ENCODE measurements at places on chromosomes 16 and 17.
A peak's percentile ranks its signal among the peaks of the same experiment; 100 is the strongest.

- peak; percentile 89 for DNase-seq
These were observed 12.4 kb downstream of the STX1B start for GRCh38 chr16:30997725-30998711.

DNA sequence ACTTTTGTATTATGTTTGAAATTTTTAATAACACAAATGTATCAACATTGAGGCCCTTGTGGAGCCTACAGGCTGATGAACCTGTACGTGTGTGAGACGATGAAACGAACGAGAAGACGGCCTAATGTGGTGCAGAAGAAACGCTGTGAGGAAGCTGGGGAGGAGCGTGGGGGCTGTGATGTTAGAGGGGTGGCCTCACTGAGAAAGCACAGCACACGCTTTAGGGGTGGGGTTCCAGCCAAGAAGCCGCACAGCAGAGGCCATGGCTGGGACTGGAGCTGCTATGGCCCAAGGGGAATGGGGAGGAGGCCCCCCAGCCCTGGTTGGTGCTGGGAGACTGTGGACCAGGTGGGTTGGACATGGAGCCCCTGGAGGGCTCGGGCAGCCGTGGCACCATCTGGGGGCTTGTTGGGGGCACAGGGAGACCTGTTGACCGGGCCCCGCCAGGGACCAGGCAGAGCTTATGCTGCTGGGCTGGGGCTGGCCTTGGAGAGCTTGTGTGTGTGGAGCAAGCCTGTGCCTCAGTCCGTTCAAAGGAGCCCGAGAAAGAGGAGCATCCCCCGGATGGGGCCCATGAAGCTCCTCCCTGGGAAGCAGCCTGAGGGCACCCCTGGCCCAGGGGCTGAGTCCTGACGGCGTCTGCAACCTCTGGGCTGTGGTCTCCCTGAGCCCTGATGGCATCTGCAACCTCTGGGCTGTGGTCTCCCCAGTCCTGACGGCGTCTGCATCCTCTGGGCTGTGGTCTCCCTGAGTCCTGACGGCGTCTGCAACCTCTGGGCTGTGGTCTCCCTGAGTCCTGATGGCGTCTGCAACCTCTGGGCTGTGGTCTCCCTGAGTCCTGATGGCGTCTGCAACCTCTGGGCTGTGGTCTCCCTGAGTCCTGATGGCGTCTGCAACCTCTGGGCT, 44.7 kb downstream of the METRNL start:
- no peak for DNase-seq

- DNase-seq = no peak
These were observed 9.8 kb downstream of the DNAJA3 start for GRCh38 chr16:4435337-4436067.

DNA sequence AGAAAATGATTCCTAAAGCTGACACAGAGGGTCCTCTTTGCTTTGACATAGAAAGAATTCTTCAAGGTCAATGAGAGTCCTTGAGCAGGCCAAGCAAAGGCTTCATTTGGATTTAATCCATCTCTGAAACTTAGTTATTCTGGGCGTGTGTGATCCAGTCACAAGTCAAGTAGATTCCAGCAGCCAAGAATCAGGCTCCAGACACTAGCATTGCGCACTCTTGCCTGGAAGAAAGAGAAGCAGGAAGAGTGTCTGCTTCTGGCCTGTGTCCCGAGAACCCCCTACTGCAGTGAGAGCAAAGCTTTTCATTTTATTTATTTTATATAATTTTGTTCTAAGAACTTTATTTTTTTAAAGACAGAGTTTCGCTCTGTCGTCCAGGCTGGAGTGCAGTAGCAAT, 88.2 kb upstream of the CACNG5 start:
- no peak for DNase-seq

DNA sequence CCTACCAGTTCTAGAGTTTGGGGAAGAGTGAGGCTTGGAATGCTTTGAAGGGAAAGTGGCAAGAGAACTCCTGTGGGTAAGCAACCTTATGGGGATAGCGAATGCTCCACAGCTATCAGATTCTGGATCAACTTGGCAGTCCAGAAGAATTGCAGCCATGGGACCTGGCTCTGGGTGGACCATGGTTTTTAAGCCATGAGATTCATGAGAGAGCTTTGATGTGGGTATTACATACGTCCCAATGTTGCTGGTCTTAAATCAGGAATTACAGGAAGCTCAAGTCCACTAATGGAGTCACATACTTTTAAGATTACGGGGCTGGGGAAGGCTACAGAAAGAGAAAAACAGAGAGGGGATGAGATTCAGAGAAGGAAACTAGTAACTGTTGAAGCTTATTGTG, 142.5 kb upstream of the ELAC2 start:
- no peak for DNase-seq

DNA sequence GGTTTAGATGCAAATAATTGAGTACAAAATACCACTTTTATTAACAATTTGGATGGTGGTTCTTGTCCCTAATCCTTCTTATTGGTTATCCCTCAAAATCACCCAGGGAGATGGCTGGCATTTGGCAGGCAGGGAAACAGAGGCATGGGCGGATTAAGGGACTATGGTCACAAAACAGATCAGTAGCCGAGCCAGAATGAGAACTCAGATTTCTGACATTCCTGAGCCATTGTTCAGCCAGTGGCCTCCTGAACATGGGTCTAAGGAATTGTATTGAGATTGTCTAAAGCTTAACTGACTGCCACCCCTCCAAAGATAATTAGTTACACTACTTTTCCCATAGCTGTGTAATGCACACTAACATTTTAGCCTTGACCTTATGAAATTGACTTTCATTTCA, 88.4 kb downstream of the CHD9NB start:
- DNase-seq = no peak

DNA sequence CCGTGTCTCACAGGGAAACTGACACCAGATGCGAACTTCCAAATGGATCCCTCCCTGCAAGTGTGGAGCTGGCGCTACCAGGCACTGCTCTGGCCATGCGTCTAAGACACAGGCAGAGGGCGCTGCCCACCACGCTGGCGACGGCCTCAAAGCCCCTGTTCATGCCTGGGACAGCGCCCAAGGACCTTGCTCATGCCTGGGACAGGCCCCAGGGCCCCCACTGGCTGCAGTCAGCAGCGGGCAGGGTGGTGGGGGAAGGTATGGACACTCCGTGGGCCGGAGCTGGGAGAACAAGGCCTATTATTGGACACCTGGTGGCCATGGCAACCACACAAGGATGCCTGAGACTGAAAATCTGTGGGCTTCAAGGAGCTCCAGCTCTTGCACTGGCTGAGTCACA, 8.8 kb downstream of the ZG16B start:
- peak; percentile 32 for DNase-seq

DNA sequence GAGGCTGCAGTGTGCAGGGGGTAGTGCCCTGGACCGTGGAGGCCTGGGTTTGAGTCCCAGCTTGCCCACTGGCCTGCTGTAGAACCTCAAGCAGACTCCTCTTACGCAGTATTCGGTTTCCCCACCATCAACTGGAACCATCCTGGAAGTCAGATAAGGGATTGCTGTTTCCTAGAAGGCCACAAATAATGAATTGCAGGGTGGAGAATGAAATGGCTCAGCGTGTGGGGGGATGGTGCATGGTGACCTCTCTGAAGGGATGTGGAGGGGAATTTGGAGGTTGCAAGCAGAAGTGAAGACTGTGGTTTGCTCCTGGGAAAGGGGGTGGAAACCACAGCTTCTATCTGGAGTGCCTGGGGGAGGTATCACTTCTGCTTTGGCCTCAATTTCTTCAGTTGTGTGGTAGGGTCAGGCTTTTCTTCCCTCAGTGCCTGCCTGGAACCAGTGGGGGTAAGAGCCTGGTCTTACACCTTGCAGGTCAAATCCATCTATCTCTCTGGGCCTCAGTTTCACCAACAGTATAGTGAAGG, 1.7 kb downstream of the ADGRG5 start:
- no peak for DNase-seq

GRCh38 chr17:37384560-37385149, 8.9 kb downstream of the C17orf78 start:
- no peak for DNase-seq

DNA sequence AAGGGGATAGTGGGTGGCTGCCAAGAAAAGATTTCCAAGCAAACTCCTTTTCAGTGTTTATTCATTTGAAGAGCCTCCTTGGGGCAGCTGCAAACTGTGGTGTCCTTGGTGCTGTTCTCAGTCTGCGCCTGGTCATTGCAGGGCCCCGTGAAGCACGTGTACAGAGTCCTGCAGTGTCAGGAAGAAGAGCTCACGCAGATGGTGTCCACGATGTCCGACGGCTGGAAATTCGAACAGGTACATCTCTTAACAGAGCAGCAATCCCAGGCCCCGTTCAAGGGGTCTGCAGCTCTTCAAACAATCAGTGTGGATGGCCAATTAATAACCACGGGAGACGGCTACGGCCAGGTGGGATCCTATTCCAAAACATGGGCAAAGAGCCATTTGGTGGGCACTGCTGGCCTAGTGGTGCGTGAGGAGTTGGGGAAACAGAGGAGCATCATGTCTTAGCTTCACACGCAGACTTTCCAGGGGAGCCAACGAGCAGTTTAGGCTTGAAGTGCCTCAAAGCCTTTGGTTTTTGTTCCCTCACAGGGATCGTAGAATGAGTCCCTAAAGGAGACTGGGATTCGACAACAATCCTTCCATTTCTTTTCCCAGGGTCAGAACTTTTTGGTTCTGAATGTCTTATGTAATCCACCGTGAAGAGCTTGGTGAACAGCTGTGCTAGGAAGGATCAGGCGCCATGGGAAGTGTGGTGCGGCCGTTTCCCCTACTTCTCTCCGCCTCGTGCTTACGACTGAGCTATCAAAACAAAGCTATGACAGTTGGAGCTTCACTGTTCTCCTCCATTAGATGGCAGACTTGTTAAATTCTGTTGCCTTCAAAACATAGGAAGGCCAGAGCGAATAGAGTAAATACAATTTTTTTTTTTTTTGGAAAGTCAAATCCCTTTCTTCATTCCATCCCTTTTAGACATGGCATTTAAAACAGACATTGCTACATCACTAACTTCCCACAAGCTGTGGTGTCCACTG, 12.6 kb downstream of the KCTD2 start:
- DNase-seq = peak; percentile 22

GRCh38 chr17:37043201-37043600, 94.4 kb downstream of the AATF start:
- DNase-seq = no peak

DNA sequence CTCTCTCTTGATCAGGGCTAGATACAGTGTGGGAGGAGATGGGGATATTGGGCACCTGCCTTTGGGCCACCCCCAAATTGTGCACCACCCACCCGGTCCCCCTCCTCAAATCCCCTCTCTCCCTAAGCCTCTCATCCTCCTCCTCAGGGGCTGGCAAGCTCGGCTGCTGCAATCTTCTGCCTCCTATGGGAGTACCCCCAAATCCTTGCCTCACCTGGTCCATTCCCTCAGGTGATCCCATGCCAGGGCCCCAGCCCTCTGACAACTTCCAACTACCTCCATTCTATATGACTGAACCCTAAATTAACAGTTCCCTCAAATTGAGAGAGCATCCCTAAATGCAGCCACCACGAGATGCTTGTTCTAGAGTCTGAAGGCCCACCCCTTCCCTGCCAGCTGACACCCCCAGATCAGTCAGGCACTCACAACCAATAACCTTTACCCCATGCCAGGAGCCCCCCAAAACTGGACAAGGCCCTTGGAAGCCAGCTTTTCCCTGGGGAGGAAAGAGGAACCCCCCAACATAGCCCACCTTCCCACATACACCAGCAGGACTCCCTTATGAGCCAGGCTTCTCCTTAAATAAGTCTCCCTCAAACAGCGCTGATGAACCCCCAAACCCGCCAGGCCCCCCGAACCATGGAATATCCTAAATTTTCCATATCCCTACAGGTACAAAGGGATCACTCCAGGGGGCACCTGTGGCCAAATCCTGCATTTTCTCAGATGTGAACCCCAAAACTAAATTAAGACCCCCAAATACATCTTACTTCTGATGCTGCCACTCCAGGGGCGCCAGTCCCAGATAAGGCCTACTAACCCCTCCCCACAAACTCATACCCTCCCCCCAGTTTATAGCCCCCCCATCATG, 3.2 kb downstream of the DLG4 start:
- no peak for DNase-seq

DNA sequence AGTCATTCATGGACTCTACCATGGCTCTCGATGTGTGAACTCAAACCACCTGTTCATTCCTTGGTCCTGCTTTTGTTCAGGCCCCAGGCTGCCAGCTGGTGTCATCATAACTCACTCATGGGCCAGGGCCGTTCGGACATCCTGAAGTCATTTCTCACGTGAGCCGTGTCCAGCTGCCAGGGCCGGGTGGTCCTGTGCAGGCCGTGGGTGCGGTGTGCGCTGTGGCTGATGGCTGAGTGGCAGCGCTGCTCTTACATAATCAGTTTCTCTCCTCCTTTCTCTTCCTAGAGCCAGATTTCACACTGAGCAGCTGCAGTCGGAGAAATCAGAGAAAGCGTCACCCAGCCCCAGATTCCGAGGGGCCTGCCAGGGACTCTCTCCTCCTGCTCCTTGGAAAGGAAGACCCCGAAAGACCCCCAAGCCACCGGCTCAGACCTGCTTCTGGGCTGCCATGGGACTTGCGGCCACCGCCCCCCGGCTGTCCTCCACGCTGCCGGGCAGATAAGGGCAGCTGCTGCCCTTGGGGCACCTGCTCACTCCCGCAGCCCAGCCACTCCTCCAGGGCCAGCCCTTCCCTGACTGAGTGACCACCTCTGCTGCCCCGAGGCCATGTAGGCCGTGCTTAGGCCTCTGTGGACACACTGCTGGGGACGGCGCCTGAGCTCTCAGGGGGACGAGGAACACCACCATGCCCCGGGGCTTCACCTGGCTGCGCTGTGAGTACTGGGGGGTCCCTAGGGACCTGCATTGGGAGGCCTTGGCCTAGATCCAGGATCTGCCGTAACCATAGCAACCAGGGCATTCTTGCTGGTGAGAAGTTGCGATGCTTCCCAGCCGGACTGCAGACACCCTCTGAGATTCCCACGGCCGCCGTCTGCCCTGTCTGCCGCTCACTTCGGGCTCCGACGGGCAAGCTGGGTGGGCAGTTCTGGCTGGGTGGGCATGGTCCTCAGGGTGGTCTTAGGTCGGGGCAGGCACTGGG, at the start of gene IL34:
Gene IL34, plus strand, starts transcription at position 300 of the 982 bp plus-strand sequence. Its CDS starts 389 bp downstream, at position 689.
- DNase-seq = no peak

GRCh38 chr17:71118039-71118438, 948.7 kb downstream of the KCNJ2 start:
- peak; percentile 35 for DNase-seq

DNA sequence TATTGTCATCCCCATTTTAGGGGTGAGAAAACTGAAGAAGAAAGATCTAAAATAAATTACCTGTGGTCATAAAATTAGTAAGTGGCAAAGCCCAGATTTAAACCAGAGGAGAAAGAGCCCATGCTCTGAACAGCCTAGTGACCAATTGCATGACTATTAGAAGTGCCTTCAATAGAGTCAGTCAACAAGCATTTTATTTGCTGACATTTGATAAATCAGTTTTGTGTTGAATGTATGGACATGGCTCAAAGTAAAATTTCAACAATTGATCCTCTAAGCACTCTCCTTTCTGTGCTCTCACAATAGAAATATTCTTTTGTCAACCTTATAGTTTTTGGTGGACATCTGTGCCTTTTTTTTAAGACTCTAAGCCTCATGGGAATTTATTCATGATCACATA, 572.9 kb upstream of the SOX9 start:
- no peak for DNase-seq

Data from RCC 7860 (cell line).